Ovary (tissue), 10 donors: ENCODE measurements at places on chromosomes 3 and 15. TPM values are rescaled to one million over a fixed set of nuclear protein-coding genes. Genes with fewer than 3 reads are reported as not detected.

The ZKSCAN7 gene
- 7.3 TPM for total RNA-seq

The POTEB gene
- total RNA-seq, result not detected

DNA sequence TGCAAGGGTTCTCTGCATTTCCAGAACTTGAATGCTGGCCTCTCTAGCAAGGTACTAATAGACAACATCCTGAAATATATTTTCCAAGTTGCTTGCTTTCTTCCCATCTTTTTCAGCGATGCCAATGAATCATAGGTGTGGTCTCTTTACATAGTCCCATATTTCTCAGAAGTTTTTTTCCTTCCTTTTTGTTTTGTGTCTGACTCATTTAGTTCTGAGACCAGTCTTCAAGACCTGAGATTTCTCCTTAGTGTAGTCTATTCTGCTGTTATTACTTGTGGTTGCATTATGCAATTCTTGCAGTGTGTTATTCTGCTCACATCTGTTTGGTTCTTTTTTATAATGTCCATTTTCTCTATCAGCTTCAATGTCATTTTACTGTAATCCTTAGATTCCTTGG is 1265.0 kb upstream of the ALCAM start:
- DNase-seq, result no peak
- no peaks in the 10 kb centered on the region for H3K4me1 ChIP-seq
- no peaks in the 10 kb centered on the region for H3K27me3 ChIP-seq

DNA sequence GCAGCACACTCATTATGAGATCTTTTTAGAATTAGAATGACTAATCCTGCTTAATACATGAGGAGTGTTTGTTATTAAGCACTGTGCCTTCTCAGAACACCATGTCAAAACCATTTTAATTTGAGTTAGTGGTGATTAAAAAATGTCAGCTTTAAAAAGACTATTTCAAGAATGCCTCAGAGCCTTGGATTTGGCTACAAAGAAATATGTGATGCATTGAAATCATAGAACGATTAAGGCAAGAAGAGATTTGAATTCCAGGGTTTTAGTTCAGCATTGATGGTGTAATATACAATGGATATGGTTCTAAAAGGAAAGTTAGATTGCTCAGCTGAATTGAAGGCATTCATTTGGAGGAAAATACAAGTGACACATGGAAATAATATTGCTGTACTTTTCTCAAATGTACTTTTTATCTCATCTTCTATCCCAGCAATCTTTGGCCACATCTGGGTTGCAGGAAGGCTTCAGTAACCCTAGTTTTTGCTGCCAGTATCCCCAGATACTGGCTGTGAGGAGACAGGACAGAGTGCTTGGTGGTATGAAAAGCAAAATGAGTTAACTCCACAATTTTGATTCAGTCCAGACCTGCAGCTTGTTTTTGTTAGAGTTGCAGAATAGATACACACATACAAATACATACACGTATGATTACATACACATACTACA is 303.8 kb downstream of the CLSTN2 start:
- no peak overlapping the region for H3K4me3 ChIP-seq
- no peaks in the 10 kb centered on the region for H3K27me3 ChIP-seq
- no peaks in the 10 kb centered on the region for H3K36me3 ChIP-seq
- no peak for DNase-seq
- no peak overlapping the region for H3K27ac ChIP-seq

- no peaks in the 10 kb centered on the region for H3K27me3 ChIP-seq
- H3K36me3 ChIP-seq, result no peaks in the 10 kb centered on the region
- H3K4me3 ChIP-seq, result no peak overlapping the region
- no peak for DNase-seq
- H3K4me1 ChIP-seq, result no peaks in the 10 kb centered on the region
- no peak overlapping the region for H3K27ac ChIP-seq
These were observed 12.8 kb upstream of the BNIP2 start for GRCh38 chr15:59701880-59702279.

- no peak overlapping the region for H3K27ac ChIP-seq
- H3K36me3 ChIP-seq, result no peaks in the 10 kb centered on the region
- H3K4me1 ChIP-seq, result peaks cover 4% of the 10 kb centered on the region
- H3K4me3 ChIP-seq, result no peak overlapping the region
- no peak for DNase-seq
These were observed 4.5 kb downstream of the RPL22L1 start for GRCh38 chr3:170865209-170866094.

DNA sequence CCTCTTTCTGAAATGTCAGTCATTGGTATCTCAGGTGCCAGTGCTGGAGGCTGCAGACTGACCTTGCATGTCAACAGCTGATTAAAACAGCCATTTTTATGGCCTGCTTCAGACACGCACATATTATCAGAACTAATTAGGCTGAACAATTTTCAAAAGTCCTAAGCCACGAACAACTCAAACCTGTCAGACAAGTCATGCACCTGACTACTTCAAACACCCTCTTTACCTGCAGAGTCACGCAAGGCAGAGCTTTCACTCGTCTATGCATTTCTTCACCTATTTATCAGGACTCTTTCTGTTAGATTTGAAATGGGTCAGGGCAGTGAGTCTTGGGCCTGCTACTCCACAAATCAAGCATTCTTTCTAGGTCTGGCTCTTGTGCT is 26.7 kb downstream of the CLK3 start:
- H3K27ac ChIP-seq, result no peak overlapping the region
- DNase-seq, result no peak
- H3K4me1 ChIP-seq, result peaks cover 7% of the 10 kb centered on the region
- H3K4me3 ChIP-seq, result no peak overlapping the region

The C2CD4A gene
- not detected for total RNA-seq

The RNF111 gene
- total RNA-seq, result 29.3 TPM

GRCh38 chr3:24686808-24687207 is 192.2 kb upstream of the THRB start:
- DNase-seq, result no peak
- H3K4me3 ChIP-seq, result no peak overlapping the region
- no peak overlapping the region for H3K27ac ChIP-seq

The GXYLT2 gene
- total RNA-seq, result 51.0 TPM

The ZBED2 gene
- total RNA-seq, result 2.7 TPM

The SCAANT1 gene
- not detected for total RNA-seq

DNA sequence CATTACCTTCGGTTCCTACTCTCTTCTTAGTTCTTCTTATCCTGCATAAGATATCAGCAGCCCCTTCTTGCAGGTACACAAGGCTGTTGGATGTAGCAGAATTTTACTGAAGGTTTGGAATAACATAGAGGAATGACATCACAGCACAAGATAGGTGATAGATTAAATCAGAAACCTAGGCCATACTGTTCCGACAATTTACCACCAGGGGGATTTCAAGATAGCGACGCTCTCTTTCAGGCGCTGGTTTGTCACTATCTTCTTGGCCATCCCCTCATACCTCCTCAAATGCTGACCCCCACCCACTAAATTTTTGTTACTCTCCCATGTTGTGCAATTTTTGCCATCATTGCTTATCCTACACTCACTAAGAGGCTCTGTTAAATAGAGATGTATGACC is 3.5 kb downstream of the SIDT1 start:
- no peaks in the 10 kb centered on the region for H3K27me3 ChIP-seq
- H3K4me3 ChIP-seq, result no peak overlapping the region
- no peak overlapping the region for H3K27ac ChIP-seq
- DNase-seq, result no peak

DNA sequence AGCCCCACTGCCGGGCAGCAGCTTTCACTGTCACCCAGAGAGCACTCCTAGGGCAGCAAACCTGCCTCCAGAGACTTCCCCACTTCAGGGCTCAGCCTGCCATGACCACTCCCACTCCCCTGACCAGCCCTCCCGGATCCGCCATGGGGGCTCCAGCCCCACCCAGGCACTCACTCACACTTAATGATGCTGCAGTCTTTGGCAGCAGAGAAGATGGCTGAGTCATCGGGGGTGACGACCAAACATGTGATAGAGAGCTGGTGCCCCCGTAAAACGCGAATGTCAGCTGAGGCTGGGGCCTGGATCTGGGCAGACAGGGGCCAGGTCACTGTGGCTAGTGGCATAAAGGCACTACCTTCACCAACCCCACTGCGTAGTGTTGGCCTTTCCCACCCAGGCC is 4.7 kb downstream of the RRP9 start:
- H3K27me3 ChIP-seq, result no peaks in the 10 kb centered on the region
- no peak for DNase-seq
- no peak overlapping the region for H3K4me3 ChIP-seq
- H3K27ac ChIP-seq, result no peak overlapping the region
- H3K4me1 ChIP-seq, result peaks cover 4% of the 10 kb centered on the region

The CCR5 gene
- total RNA-seq, result 0.23 TPM

The SEMA5B gene
- total RNA-seq, result 0.28 TPM

- H3K36me3 ChIP-seq, result no peaks in the 10 kb centered on the region
- no peaks in the 10 kb centered on the region for H3K4me1 ChIP-seq
- H3K27me3 ChIP-seq, result no peaks in the 10 kb centered on the region
- DNase-seq, result no peak
- no peak overlapping the region for H3K27ac ChIP-seq
These were observed 54.5 kb upstream of the ATP11B start for GRCh38 chr3:182738583-182739411.

The SPSB4 gene
- 0.13 TPM for total RNA-seq

DNA sequence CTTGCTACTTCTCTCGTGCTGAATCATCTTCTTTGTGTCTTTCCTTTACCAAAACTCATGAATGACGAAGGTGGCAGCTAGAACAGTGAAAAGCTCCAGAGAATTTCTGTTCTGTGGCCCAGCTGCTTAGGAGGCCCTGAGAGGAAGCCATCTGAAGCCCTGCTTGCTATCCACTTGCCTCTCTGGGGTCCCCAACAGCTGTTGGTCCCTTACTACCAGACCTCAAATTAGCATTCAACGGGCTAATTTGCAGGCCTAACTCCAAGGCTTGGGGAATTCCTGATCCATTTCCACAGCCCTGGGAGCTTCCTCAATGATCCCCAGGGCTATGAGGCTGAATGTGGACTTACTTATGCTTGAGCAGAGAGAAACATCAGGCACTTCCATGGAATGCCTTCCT is 37.5 kb upstream of the FSTL1 start:
- no peaks in the 10 kb centered on the region for H3K27me3 ChIP-seq
- no peaks in the 10 kb centered on the region for H3K4me1 ChIP-seq
- no peak overlapping the region for H3K27ac ChIP-seq
- DNase-seq, result no peak
- H3K36me3 ChIP-seq, result no peaks in the 10 kb centered on the region
- H3K4me3 ChIP-seq, result no peak overlapping the region

DNA sequence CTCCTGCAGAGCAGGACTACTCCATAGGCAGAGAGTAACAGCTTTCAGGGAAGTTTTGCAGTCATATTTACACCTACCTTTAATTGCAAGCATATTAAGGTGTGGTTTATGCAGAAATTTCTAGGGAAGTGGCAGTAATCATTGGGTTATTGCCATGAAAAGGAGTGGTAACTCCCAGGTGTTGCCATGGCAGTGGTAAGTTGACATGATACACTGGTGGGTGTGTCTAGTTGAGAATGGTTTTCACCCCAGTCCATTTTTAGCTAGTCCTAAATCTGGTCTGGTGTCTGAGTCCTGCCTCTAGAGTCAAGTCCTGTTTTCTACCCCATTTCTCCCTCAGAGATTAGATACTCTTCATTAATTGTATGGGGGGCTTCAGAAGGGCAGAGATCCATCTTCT is 128.4 kb upstream of the GMNC start:
- no peaks in the 10 kb centered on the region for H3K27me3 ChIP-seq
- H3K36me3 ChIP-seq, result no peaks in the 10 kb centered on the region
- H3K4me1 ChIP-seq, result no peaks in the 10 kb centered on the region
- H3K27ac ChIP-seq, result no peak overlapping the region
- no peak for DNase-seq

DNA sequence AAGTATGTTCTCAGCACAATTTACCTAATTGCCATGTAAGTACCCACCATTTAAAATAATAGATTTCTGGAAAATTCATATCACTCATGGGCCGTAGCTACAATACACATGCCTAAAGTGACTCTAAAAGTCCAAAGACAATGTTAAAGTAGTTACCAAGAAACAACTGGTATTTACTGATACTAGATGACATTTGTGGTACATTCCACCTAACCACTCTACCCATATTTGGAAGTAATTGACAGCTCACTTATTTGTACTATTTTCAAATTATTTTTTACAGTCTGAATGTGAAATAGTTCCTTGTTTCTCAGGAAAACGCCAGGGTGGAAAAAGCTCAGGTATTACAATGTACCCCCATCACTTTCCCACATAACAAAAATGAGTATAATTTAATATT is 573.0 kb downstream of the MECOM start:
- no peaks in the 10 kb centered on the region for H3K4me1 ChIP-seq
- H3K36me3 ChIP-seq, result no peaks in the 10 kb centered on the region
- no peak for DNase-seq
- H3K27me3 ChIP-seq, result no peaks in the 10 kb centered on the region
- no peak overlapping the region for H3K4me3 ChIP-seq
- H3K27ac ChIP-seq, result no peak overlapping the region

DNA sequence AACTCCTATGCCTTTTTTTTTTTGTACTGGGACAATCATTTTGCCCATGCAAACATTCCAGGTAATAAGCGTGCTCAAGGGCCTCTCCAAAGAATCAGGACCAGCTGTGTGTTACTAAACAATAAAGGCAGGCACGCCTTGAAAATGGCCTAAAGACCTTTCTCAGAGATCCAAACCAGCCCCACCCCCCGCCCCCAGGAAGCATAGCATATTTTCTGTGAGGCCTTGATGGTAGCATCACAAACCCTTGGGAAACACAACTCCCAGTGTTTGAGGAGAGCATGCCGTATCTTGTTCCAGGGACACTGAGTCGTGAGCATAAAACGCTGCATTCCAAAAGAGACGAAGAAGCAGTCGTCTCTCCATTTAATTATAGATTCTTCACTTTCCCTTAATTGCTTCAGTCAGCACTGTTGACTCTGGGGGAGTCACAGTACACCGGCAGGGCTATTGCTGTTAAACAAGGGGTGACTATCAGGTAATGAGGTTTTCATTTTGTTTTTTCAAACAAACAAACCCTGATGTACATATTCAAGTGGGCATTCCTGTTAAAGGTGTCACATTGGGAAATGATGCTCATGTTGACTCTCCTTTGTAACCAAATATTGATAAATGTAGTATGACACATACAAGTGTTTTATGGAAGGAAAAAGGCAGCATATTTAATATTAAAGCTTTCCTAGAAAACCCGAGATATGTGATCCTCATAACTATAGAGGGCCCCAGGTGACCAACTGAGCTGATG is 4.4 kb upstream of the TPM1 start:
- no peaks in the 10 kb centered on the region for H3K36me3 ChIP-seq
- no peaks in the 10 kb centered on the region for H3K27me3 ChIP-seq
- no peaks in the 10 kb centered on the region for H3K4me1 ChIP-seq
- H3K27ac ChIP-seq, result no peak overlapping the region

The TM4SF4 gene
- total RNA-seq, result 4.6 TPM

The PCSK6 gene
- 16.8 TPM for total RNA-seq
